ENCODE measurements at places on chromosomes 5 and 9.

DNA sequence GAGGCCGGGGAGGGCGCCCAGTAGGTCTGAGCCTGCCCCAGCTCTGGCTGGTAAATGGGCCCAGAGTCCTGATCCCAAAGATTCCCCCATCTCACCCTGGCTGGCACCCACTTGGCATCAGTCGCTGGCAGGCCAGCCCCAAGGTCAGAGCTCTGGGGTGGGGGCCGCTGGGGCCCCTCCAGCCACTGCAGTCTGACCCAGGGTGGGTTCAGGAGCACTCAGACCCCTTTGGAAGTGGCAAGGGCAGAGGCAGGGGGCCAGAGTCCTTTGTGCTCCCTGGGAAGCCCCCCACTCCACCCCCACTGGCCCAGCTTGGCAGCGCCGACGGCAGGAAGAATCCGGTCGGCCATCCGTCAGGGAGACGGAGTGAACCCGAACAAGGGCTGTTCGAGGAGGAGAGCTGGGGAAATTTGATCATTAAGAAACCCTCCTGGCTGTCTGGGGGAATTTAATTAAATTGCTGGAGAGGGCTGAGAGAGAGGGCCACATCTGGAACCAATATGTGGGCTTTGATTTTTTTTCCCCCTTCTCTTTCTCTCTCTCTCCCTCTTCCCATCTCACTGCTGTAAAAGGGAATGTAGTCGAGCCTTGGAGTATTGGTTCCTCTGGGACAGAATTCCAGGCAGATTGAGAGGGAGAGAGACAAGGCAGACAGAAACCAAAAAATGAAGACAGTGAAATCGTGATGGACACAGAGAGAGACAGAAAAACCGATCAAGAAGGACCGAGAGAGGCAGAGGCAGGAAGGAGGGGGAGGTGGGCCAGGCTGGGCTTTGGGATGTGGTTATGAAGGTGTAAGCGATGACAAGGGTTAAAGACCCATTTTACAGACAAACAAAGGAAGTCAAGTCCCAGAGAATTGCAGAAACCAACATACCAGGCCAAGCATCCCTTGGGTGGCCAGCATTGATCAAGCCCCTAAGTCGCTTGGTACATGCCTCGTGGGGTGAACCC, 8.1 kb upstream of the ASB6 start:
- no peak for DNase-seq

DNA sequence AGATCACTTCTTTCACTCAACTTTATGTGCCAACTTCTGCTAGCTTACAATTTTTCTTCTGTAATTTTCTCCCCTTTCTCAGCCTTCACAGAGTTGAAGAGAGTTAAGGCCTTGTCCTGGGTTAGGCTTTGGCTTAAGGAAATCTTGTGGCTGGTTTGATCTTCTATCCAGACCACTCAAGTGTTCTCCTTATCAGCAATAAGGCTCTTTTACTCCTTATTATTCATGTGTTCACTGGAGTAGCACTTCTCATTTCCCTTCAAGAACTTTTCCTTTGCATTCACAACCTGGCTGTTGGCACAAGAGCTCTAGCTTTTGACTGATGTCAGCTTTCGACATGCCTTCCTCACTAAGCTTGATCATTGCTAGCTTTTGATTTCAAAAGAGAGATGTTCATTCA, 86.9 kb upstream of the ALDH1B1 start:
- DNase-seq = no peak

DNA sequence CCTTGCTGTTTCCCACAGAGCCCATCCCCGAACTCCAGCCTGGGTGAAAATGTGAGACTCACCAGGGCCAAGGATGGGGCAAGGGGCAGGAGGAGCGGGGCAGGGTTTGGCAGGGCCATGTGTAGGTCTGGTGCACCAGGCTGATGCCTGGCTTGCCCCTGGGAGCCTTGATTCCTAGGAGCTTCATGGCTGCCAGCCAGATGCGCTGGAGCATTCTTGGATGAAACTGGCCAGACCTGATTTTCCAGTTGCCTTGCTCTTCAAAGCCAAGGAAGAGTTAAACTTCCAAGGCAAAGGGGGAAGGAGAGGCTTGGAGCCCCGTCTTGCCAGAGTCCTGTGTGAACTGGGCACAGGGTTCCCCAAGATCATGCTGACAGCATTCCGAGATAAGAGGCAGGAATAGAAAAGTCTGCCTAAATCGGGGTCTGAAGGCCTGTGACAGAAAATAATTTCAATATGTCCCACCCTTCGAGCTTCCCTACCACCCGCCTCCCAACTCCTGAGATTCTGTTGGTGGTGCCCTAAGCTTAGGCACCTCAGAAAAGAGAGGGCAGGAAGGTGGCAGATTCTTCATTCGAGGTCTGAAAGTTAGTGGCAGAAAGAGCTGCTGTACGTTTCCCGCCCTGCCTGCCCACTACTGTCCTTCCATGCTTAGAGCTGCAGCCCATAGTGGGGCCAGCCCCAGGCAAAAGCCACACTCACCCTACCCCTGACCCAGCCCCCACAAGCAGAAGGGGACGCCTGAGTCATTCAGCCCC, 20.4 kb downstream of the FAT2 start:
- no peak for DNase-seq

DNA sequence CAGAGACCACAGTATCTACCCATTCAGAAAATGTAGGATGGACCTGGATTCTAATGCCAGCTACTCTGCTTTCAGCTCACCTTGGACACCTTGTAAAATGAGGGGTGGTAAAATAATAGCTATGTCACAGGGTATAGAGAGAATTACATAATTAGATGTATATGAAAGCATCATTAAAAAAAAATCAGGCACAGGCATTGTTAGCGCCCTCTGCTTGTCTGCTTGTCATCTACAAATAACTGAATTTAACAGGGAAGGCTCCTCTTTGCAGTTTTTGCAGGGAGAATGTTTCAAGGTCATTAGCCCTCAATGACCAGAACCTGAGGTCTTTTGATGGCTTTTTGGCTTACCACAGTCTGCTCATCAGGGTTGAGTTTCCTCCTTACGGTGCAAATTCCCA, 58.0 kb downstream of the GPR21 start:
- no peak for DNase-seq

GRCh38 chr9:32340361-32340760, 44.1 kb upstream of the ACO1 start:
- DNase-seq = no peak

- no peak for DNase-seq
Observed at GRCh38 chr9:107740088-107740980, 250.8 kb upstream of the KLF4 start.

Measured in CD4-positive, alpha-beta T cell treated with Interferon alpha-2 for 1 hour (primary cell).